ENCODE measurements at places on chromosomes 13 and 19.

DNA sequence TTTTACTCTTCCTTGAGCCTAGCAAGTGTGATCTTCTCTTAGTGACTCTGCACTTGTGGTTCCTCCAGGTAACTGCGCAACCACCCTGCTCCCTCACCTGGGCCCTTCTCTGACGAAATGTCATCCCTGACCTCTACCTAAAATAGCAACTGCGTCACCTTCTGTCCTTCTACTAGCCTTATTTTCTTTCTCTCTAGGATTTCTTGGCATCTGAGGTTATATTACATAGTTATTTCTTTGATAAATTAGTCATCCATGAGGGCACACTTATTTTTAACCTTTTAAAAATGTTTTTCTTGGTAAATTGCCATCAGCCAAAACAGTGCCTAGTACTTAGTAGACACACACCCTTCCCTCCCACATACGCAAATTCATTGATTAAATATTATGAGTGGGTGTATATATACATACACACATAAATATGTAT, 355.5 kb downstream of the ENOX1 start:
- DNase-seq, result no peak

DNA sequence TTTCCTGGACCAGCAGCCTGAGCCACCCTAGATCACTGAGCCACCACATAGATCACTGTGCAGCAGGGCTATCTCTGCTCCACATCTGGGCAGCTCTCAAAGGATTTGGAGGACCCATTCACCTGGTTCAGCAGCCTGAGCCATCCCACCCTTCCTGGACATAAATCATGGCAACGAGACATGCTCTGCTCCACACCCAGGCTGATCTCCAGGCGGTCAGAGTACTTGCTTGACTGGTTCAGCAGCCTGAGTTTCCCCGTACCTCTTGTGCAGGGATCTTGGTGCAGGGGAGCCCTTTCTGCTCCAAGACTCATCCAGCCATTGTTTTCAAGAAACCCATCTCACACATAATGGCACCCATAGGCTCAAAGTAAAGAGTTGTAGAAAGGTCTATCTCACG, 195.3 kb downstream of the LIG4 start:
- DNase-seq, result no peak

- DNase-seq, result peak; percentile 46
These were observed 2.0 kb upstream of the FFAR2 start for GRCh38 chr19:35445826-35446593.

GRCh38 chr19:1053176-1054101, 13.5 kb upstream of the ARHGAP45 start:
- DNase-seq, result no peak

- no peak for DNase-seq
These were observed 148.7 kb upstream of the RNF113B start for GRCh38 chr13:98325724-98326123.

- no peak for DNase-seq
These were observed 25.7 kb downstream of the CCDC70 start for GRCh38 chr13:51887468-51887867.

DNA sequence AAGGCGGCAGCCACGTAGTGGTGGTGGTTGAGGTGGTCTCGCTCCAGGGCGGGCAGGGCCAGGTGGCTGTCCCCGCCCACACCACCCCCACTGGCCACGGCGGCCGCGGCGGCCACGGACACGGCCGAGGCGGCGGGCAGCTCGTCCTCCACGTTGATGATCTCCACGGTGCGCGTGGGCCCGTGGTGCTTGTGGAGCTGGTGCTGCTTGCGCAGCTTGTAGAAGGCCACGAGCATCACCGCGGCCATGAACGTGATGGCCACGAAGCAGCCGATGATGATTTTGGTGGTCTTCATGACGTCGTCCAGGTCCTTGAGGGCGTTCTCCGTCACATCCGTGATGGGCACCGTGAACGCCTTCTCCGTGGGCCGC, 4.0 kb upstream of the ASPDH start:
- no peak for DNase-seq

DNA sequence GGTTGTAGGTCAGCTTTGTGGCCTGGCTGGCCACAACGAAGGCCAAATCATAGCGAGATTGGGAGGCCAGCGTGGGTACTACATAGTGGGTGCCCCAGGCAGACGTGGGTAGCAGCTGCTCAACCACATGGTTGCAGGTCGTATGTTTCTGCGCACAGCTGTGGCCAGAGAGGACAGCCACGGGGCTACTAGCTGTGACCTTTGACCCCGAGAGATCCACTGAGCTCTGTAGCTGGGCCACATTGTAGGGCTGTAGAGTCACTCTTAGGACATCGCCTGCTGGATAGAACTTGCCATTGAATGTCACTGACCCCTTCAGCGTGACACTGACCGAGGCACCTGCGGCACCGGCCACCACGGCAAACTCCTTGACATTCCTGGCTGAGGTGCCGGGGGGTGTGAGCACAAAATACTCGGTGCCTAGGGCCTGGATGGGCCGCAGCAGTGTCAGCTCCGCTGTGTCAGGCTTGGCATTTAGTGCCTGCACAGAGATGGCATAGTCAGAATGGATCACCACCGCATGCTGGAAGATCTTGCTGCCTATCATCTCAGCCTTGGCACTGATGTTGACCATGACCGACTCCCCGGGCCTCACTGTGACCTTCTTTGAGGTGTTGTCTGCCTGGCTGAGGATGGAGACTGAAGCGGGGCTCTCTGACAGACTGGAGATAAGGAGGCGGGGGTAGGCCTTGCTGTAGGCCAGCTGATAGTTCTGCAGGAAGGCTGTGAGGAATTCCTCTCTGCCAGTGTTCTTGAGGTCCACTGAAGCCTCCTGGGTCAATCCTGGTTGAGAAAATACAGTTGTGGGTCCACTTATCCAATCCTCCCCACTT, 6.7 kb downstream of the FCGBP start:
- DNase-seq, result no peak

DNA sequence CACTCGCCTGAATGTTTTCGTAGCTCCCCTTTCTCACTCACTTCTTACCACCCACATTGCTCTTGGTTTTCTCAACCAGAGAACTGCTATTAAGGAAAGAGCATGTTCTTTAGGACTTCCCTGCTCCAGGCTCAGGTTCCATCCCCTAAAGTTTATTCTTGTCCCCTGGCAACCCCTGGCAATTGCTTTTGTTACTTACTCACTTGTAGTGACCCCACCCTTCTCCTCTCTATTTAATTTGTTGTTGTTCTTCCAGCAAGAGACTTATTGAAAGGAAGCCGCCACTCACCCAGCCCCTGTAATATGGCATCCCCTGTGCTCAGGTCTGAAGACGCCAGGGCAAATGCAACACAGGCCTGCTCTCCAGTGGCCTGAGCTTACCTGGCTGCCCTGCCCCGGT, 233.7 kb upstream of the SOX21 start:
- no peak for DNase-seq

DNA sequence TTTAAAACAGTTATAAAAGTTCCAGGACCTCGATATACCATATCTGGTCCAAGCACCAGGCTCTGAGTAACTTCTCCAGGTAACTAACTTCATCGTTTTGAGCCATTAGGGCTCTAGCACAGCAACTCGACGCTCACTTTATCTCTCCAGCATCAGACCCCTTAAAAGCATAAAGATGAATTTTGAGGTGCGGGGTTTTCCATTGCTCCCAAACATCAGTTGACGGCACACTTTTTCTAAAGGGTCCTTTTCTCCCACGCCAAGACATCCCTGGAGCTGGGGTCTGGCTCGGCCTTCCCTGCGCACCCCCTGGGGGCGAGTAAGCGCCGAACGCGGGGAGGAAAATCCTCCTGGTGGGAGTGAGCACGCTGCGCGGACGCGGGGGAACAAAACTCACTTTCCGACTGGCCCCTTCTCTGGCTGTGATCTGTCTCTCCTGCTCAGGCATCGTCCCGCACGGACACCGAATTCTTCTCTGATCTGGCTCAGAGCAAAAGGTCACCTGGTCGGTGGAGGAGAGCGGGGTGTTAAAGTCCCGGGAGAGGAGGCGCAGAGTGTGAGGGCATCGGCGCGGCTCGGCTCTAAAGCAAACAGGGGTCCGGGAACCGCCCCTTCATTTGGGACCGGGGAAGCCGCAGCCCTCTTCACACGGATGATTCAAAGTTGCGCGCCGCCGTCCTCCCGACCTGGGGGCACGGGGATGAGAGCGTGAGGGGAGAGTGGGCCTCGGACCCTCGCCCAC, at the start of gene ATP7B:
ATP7B (minus strand) TSS at position 561 of the 742 bp plus-strand sequence; CDS start at position 448, 113 bp downstream.
- no peak for DNase-seq

DNA sequence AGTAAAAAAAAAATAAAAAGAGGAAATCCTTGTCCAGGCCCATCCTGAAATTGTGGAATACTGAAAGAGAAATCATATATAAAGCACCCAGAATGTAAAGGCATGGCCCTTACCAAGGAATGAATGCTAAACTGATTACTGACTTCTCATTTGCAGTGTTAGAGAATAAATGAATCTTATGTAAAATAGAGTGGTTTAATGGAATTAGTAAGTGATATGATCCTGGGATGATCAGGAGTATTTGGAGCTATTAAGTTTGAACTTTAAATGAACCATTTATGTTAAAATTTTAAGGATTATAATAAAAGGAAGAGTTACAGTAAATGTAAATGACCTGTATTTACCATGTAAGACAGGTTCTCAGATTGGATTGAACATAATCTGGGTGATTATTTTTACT, 75.4 kb downstream of the PDS5B start:
- DNase-seq, result no peak

- no peak for DNase-seq
These were observed 18.1 kb upstream of the EID2 start for GRCh38 chr19:39557811-39558623.

GRCh38 chr13:31045286-31046081, 113.0 kb downstream of the TEX26 start:
- peak; percentile 96 for DNase-seq

DNA sequence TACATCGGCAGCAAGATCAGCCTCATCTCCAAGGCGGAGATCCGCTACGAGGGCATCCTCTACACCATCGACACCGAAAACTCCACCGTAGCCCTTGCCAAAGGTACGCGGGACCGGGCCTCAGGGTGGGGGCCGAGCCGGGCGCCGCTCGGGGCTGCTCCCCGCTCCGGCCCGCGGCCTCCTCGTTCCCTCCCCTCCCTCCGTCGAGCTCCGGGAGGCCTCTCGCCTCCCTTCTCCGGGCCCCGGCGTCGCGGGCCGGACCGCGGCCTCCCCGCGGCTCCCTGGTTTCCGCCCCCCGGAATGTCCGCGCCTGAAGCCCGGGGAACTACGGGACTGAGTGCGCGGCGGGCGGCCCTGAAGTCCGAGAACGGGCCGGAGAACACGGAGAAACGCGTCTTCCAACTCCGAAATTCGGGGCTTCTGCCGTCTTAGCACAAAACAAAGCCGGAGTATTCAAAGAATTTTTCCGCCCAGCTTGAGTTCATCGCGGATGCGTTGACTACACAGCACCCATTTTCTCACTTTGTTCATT, 423 bp downstream of the LSM14A start:
- no peak for DNase-seq

GRCh38 chr19:14116525-14116917, 1.0 kb downstream of the PRKACA start:
- DNase-seq, result no peak

DNA sequence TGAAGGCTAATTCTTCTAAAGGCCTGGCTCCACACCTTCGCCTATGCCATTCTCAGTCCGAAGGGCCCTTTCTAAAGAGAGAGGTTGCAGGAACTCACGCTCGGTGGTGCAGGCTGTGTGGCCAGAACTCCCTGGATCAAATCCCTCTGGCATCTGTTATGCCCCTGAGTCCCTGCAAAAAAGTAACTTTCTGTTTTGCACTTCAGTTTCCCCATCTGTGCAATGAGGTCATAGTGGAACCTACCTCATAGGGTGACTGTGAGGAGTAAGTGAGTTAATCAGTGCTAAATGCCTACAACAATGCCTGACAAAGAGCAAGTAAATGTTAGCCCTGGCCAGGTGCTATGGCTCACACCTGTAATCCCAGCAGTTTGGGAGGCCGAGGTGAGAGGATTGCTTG, 7.3 kb downstream of the IGSF23 start:
- DNase-seq, result no peak

GRCh38 chr19:35789195-35789977, 14.0 kb downstream of the ARHGAP33 start:
- no peak for DNase-seq

DNA sequence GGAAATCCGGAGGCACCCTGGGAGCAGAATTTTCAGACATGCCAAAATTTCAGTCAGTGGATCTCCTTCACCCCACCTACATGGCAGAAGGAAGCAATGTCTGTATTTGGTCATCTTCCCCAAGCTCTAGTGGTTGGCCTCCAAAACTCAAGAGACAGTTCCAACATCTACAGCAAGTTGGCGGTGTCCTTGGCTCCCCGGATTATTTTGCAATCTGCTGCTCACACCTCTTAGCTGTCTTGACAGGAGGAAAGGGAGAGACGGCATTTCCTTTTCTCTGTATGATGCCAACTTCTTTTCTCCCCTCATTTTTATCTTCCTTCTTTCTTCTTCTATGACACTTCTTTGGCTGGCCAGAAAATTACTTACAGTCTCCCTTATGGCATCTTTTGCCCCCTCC, 159.9 kb downstream of the SUCLA2 start:
- DNase-seq, result peak; percentile 35

DNA sequence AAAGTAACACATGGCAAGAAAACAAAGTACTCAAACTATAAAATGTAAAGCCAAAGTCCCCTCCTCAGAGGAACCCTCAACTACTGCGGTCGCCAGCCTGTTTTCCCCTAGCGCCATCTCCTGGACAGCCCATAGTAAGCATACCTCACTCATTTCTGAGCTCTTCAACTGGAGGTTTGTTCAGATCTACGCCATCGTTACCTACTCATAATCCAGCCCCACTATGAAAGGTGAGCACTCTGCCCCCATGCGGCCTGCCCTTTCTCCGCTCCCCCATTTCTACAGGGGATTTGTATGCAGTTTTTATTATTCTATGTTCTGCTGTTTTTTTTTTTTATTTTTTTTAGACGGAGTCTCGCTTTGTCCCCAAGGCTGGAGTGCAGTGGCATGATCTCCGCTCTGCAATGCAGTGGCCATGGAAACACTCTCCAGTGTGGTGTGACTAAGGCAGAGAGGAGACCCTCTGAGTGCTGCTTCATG, 26.2 kb downstream of the OPA3 start:
- DNase-seq, result peak; percentile 58

GRCh38 chr19:15971224-15971780, 22.5 kb downstream of the OR10H4 start:
- no peak for DNase-seq

GRCh38 chr13:44303681-44304432, 69.8 kb upstream of the SERP2 start:
- DNase-seq, result no peak

DNA sequence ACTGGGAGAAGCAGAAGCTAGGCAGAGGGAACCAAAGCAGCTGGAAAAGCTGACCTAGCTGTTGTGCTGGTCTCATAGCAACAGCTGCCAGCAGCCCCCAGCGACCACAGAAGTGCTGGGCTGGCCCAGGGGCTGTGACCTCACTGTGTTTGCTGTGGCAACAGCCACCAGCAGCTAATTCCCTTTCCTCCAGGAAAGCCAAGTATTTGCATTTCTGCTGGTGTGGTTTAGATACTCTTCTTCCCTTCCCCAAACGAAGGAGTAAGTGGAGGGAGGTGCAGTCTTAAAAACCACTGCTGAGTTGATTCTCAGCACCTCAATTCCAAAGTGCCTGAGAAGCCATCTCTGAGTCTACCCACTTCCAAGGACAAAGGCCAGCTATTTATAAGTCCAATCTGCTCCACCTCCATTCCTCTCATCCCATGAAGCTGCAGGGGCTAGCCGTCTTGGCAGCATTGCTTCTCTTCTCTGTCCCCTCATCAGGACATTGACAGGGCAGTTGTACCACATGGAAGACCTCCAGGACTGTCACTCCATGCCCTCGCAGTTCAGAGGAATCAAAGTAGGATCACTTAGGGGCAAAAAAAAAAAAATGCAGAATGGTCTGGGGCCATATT, 11.5 kb upstream of the CCDC97 start:
- DNase-seq, result peak; percentile 74
